ENCODE measurements at places on chromosomes 4 and X. TPM values are rescaled to one million over a fixed set of nuclear protein-coding genes. Genes with fewer than 3 reads are reported as not detected.

Gene UGT2B17
- polyA plus RNA-seq, result not detected

Gene CT45A3
- not detected for polyA plus RNA-seq

Gene PLXNB3
- 1.2 TPM for polyA plus RNA-seq

DNA sequence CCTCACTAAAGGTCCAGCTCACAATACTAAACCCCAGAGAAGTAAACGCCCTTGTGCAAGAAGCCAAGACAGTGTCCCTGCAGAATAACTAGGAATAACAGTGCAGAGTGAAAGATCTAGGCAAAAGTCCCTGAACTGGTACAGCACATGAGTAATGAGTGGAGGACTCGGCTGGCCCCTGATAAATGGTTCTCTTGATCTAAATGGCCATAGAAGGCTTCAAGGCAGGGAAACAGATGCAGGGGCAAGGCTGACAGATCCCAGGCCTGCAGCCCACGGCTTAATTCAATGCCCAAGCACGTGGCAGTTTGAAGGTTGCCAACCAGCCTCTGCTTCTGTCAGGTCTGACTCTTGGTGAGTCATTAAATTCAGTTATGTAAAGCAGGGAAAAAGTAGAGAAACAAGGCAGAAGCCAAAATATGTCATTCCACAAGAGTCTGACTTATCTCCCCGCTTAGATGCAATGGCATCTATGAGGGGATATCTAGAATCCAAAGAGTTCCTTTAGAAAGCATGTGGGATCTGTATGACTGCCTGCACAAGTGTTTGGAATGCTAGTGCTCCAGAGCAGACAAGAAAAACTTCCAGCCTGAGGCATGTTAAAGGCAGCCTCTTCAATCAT lies 121.3 kb downstream of the PRDM5 start:
- no peak for DNase-seq

DNA sequence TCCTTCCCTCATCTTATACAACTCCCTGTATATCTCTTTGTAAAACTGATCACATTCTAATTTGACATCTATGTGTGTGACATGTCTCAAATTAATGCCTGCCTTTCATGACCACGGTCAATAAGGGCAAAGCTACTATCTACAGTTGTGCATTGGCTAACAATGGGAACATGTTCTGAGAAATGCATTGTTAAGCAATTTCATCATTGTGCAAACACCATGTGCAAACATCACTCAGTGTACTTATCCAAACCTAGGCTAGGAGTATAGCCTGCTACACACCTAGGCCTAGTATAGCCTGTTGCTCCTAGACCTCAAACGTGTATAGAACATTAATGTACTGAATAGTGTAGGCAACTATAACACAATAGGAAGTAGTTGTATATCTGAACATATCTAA lies 95.0 kb downstream of the BANK1 start:
- no peak for DNase-seq
